ENCODE measurements at places on chromosomes 6 and 20. TPM values are rescaled to one million over a fixed set of nuclear protein-coding genes. Genes with fewer than 3 reads are reported as not detected.
A peak's percentile ranks its signal among the peaks of the same experiment; 100 is the strongest.

The MRPS18B gene
- 40.0 TPM for total RNA-seq

The PLA2G7 gene
- 0.44 TPM for total RNA-seq

The MGME1 gene
- 4.8 TPM for total RNA-seq

The TBC1D22B gene
- 10.2 TPM for total RNA-seq

The ADGRF5 gene
- total RNA-seq: 0.37 TPM

GRCh38 chr6:53906842-53907241 lies 112.0 kb downstream of the LRRC1 start:
- DNase-seq: no peak

DNA sequence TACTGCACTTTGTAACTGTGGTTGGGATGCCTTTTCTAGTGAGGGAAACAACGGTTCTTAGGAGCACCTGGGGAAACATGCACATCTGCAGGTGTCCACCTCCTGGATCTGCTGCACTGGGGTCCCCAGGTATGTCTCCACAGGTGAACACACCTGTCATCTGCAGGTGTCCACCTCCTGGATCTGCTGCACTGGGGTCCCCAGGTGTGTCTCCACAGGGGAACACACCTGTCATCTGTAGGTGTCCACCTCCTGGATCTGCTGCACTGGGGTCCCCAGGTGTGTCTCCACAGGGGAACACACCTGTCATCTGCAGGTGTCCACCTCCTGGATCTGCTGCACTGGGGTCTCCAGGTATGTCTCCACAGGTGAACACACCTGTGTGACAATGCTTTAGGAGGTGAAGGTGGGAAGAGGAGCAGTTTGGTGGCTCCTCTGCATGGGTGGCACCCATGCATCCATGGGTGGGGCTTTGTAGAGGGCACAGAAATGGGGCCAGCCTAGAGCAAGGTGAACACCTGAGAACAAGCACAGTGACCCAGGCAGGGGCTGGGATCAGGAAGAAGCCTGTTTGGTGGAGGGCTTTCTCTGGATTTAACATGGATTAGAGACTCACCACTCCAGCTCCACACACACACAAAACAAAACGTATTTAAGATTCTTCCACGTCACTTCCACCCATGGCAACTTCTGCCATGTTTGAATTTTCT lies 206.0 kb upstream of the CDH4 start:
- no peak for DNase-seq

DNA sequence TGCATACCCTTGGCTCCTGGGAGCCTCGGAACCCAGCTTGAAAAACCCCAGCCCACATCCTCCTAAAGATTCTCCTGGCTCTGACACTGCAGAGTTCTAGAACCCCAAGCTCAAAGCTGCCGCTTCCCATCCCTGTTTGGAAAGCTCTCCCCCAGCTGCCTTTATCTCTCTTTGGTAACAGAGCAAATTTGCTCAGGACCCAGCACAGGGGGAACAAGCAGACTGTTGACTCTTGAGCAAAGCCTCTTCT lies 38.9 kb downstream of the HNF4A start:
- DNase-seq: no peak

- peak; percentile 54 for DNase-seq
Measured at GRCh38 chr20:43102394-43102793, 87.3 kb downstream of the PTPRT start.

DNA sequence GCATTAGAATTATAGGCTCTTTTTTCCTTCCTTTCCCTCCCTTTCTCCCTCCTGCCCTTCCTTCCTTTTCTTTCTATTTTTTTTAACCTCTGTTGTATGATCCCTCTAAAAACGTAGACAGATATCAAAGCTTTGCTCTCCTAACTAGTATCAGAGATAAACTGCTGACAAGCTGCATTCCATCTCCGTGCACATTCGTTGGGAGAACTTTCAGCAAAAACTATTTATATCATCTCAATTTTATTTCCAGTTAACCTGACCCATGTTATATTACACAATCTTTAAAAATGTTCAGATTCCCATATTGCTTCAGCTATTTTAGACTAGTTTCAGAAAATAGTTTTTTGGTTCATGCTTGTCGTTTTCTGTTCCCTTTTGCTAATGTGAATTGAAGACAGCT lies 47.3 kb downstream of the RNF217 start:
- no peak for DNase-seq

DNA sequence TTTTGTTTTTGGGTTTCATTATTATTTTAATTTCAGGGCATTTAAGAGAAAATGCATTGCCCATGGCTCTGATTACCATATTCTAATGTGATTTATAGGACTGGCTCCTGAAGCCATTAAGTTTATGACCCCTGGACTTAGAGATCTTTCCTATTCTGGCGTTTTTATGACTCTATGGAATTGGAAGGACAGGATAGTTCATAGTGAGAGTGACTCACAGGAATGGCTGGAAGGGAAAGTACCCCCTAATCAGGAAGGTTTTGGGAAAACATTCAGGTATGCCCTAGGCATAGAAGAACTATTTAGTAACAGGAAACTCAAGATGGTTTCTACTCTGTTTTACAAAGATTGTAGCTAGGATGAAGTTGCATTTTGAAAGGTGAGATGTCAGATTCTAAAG lies 108.6 kb upstream of the SLC2A12 start:
- no peak for DNase-seq

- no peak for DNase-seq
Measured at GRCh38 chr6:163014736-163015135, 287.0 kb downstream of the PACRG start.

- DNase-seq: no peak
Measured at GRCh38 chr6:6176127-6176526, 144.3 kb downstream of the F13A1 start.

DNA sequence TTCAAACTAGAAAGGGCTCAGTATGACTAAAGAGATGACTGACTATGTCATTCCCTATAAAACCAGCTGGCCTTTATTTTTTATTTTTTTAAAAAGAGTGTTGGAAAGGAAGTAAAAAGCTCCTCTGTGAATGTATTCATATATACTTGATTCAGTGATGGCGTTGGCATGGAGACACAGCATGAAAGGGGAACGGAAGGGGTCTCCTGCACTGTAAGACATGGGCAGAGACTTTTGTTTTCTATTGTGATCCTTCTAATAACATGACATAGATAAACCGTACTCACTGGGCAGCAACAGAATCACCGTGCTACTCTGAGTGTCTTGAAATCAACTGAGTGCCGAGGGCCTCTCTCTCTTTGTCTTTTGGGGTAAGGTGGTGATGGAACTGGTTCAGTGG lies 228.1 kb upstream of the RIN2 start:
- no peak for DNase-seq

GRCh38 chr20:48667481-48667880 lies 160.3 kb downstream of the PREX1 start:
- no peak for DNase-seq

DNA sequence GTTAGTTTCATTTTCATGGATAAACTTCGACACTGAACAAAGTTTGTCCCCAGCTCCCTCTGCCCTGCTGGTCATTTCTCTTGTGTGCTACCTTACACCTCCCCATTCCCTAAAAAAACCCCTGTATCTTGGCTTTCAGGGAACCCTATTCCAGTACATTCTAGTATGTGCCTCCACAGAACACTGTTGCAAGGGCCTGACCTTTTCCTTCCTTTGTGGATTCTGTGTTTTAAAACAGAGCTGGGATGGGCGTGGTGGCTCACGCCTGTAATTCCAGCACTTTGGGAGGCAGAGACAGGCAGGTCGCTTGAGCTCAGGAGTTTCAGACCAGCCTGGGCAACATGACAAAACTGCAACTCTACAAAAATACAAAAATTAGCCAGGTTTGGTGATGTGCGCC lies 20.6 kb upstream of the QKI start:
- DNase-seq: no peak

- DNase-seq: no peak
Measured at GRCh38 chr6:83962582-83962981, 71.0 kb upstream of the MRAP2 start.

DNA sequence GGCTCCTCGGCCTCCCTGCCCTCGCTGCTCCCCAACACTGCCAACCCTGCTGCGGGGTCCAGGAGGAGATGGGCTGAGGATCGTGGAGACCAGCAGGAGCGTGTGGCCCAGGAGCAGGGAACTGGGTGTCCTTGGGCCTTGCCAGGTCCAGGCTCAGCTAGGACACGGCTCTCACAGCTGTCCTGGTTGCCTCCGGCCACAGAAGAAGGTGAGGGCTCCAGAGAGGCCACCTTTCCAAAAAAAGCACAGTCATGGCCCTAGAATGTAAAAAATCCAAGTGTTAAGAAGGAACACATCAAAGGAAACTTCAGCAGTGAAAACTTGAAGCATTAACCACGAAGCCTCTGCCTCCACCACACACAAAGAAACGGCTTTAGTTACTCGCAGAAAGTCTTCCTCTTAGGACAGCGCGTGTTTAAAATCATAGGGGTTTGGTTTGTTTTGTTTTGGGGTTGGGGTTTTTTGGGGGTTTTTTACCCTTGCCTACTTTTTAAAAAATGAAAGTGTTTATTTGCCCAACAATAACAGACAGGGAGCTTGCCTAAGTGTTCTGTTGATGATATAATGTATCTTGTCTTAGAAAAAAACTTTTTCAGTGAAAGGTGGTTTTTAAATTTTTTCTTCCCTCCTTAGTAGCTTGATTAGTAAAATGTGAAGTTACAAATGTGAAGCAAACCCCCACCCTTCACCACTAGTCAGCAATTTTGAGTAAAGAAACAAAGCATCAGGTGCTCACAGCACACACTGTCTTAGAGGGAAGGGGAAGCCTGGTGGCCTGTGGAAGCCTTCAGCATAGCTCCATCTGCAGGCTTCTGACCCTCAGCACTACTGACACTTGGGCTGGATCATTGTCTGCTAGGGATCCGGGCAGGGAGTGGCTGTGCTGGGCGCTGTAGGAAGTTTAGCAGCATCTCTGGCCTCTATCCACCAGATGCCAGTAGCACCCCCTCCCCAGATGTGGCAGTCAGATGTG lies 60.0 kb downstream of the PTPN1 start:
- DNase-seq: no peak
